K562 (cell line): ENCODE measurements at places on chromosomes 3 and 15.

GRCh38 chr15:43105077-43105736 lies 631 bp downstream of the UBR1 start:
- DNase-seq, result peak; percentile 43

GRCh38 chr3:127062926-127063325 lies 80.0 kb downstream of the PLXNA1 start:
- no peak for DNase-seq

- DNase-seq, result no peak
Observed at GRCh38 chr3:112053229-112053628, 18.7 kb downstream of the TMPRSS7 start.

DNA sequence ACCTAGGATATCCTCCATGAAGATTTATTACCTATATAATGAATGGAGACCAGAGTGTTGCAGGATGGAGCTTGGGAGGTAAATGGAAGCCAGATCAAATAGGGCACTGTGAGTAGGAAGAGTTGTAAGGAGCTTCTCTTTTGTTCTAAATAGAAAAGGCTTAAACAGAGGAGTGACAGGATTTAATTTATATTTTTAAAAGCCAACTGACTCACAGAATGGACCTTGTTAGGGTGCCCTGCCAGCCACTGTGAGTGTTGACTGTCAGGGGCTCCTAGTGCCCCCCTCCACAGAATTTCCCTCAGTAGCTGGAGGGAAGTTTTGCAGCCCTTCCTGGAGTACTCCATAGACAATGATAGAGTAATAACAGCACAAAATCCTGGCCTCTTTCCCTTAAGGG lies 547.5 kb downstream of the MCTP2 start:
- no peak for DNase-seq

- peak; percentile 19 for DNase-seq
Observed at GRCh38 chr3:52873433-52874159, 23.8 kb downstream of the STIMATE start.

GRCh38 chr3:39980058-39980457 lies 170.6 kb downstream of the MYRIP start:
- DNase-seq, result no peak

DNA sequence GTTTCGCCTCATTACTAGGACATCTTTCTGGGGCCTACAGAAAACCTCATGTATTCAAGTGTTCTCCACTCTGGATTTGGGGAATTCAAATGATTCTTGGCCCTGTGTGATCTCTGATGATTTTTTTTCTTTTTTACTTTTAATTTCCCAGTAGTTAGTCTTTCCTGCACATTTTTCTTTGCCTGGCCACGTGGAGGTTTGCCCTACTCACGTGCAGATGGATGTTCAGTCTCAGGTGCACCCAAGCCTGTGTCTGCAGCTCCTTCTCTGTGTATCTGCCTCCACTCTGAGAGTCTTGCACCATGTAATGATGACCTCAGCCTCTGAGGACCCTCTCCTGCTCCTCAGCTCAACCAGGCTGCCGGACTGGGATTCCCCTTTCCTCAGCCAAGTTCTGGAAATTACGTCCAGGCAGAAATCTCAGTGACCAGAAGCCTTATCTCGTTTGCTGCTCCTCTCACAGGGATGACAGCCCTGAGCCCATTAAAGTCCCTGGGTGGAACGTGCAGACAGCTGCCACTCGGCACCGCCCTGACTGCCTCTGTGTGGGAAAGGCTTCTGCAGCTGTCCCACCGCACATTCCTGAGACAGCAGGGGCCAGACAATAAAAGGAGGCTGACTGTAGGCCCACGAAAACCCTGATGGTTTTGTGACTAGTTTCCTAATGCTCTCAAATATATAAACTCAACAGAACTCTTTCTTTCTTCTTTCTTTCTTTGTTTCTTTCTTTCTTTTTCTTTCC lies 31.4 kb upstream of the GABRB3 start:
- DNase-seq, result no peak

DNA sequence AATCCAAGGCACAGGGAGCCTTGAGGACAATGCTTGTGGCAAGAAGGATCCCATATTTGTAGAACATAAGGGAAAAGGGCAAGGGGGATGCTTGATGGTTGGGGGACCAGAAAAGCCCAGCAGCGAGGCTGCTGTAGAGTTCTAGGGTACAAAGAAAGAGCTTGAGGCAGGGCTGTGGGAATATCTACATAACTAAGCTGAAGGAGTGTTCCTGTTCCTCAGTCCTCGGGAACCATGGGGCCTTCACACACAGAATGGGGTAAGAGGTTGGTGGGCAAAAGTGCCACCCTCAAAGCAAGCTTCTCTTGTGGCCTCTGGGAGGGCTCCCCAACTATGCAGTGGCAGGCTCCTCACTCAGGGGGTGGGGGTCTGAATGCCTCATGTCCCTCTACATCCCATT lies 6.5 kb upstream of the FRMD4B start:
- no peak for DNase-seq

- no peak for DNase-seq
Observed at GRCh38 chr15:93418566-93418965, 329.6 kb upstream of the RGMA start.

DNA sequence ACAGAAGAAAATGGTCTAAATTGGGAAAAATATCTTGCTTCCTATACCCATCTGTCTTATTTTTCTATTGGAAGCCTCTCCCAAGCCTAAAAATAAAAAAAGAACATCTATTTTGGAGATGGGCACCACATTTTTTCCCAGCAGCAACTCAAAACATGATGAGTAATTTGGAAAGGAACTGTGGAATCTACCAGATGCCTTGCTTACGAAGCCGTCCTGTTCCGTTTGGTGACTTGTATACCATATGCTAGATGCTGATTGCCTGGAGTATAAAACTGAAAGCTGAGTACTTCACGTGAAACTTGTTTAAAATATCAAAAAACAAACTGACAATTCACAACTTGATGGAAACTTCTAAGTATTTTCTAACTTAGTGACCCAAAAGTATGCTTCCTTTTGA lies 491.0 kb downstream of the ROBO2 start:
- DNase-seq, result no peak

- DNase-seq, result no peak
Observed at GRCh38 chr3:97793420-97794019, 28.3 kb upstream of the CRYBG3 start.

- DNase-seq, result peak; percentile 73
Observed at GRCh38 chr15:22949074-22949547, 31.1 kb downstream of the CYFIP1 start.

DNA sequence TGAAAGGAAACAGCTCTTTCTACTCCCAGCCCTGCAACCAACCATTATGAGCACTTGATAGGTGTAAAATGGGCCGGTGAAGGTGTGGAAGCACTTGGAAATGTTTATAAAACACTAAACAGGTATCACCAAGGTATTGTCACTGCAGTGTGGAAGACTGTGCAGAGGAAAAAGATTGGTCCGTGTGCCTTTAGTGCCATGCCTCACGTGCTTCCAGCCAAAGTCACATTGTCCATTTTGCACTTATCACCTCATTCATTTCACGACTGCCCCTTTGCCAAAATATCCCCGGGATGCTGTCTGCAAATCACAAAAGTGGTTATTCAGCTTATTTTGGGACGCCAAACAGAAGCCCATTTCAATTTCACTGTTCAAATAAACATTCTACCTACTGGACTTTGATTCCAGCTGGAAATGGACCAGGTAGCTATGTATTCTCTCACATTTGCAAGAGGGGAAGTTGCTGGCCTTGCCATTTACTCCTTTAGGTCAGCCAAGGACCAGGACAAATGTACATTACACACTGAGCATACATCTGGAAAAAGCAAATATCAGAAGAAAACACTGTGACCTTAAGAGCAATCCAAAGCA lies 58.4 kb downstream of the ARRDC4 start:
- no peak for DNase-seq

GRCh38 chr3:10804183-10804648 lies 11.8 kb upstream of the SLC6A11 start:
- DNase-seq, result no peak

- peak; percentile 52 for DNase-seq
Observed at GRCh38 chr15:31325595-31326155, 960 bp upstream of the KLF13 start.

DNA sequence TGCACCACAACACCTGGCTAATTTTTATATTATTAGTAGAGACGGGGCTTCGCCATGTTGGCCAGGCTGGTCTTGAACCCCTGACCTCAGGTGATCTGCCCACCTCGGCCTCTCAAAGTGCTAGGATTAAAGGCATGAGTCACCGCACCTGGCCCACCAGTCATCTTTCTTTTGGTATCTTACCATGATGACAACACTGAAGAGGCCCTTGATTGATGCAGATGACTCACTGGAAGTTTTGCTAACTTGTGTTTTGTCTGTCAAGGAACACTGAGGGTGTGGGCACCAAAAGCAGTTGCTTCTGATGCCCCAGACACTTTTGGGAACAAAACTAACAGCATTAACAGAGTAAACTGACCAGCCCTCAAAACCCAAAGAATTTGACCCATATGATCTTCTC lies 88.3 kb downstream of the MYO5A start:
- no peak for DNase-seq

GRCh38 chr15:63030101-63030551 lies 12.4 kb upstream of the TPM1 start:
- no peak for DNase-seq

- DNase-seq, result no peak
Observed at GRCh38 chr3:196995646-196996355, 27.2 kb upstream of the PIGZ start.

GRCh38 chr15:71472566-71472965 lies 337.8 kb upstream of the NR2E3 start:
- no peak for DNase-seq

DNA sequence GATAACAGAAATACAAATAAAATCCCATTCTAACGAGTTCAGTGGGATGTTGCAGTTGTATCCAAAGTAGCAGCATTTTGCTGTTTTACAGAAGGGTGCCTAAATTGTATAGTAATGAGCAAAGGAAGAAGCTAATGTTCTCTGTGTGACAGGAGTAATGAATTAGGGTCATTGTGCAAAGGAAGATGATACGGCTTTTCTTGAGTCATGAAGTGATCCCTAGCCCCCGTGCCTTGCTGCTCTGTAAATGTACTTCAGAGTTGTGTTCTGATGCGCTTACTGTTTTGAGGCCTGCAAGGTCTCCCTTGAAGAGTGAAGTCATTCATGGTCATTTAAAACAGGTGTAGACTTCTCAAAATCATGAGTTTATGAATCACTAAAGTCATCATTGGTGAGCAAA lies 37.9 kb downstream of the ATP1B3 start:
- no peak for DNase-seq

DNA sequence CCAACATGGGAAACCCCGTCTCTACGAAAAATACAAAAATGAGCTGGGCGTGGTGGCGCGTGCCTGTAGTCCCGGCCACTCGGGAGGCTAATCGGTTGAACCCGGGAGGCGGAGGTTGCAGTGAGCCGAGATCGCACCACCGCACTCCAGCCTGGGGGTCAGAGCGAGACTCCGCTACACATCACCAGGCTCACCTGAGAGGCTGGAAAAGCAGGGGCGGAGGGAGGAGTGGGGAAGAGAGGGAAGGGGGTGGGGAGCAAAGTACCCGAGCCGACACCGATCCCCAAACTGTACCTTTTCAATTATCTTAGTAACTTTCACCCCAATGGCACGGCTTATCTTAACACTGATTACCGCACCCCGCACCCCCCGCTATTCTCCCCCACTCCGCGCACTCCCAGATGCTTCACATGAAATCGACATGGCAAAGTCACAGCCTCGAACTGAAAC lies 46.4 kb upstream of the SYNM start:
- no peak for DNase-seq

- no peak for DNase-seq
Observed at GRCh38 chr15:78075490-78076230, 1.9 kb downstream of the TBC1D2B start.

- DNase-seq, result no peak
Observed at GRCh38 chr3:152054315-152054714, 180.9 kb downstream of the SUCNR1 start.

DNA sequence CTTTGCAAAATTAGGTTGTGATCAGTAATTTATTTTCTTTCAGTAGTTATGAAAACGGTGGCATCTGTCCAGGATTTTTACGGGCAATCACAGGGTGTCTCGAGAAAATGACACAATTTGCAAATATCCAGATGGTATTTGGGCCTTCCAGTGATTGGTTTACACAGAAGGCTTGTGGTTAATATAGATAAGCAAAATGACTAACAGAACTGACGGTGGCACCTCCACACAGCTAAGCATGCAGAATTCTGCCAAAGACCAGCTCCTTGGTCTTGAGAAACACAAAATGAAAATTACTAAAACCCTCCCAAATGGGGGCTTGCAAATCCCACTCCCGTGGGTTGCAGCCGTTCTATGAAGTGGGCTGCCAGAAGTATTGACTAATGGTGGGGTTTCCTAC lies 5.5 kb downstream of the ARHGEF3 start:
- no peak for DNase-seq

DNA sequence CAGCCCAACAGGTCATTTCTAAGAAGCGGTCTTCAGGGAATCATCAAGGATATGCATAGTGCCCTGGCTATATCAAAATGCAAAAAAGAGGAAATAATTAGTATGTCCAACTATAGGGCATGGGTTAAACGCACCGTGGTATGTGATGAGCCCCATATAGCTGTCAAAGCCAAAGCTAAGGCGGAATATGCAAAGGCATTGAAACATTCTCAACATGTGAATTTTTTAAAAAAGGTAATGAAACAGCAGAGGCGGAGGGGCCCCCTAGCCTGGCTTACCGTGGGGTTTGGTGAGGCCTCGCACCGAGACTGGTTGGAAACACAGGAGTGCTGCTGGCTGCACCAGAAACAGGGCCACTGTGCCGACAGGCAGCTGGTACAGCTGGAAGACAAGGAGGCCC lies 23.2 kb downstream of the PLXND1 start:
- no peak for DNase-seq

GRCh38 chr3:107853821-107854220 lies 237.0 kb downstream of the CD47 start:
- no peak for DNase-seq

DNA sequence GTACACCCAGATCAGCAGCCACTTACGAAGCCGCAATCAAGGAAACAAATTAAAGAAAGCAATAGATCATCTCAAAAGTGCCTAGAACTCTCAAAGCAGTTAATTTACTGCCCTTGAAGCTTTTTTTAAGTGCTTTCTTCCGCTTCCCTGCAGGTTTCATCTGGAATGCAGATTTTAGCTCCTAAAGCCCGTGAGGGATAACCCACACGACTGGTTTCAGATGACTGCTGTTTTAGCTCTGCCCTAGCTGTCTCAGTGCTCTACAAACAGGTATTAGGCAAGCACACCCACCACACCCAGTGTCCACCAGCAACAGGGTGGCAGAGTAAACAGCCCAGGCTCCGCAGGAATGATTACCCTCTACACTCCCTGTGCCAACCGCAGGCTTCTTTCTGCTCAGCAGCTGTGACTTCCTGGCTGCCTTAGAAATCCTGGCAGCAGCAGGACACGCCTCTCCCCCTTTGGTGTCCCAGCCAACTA lies 126.0 kb downstream of the FMN1 start:
- DNase-seq, result no peak
